ENCODE measurements at places on chromosomes 2 and 18. TPM values are rescaled to one million over a fixed set of nuclear protein-coding genes. Genes with fewer than 3 reads are reported as not detected.

REEP1 gene
- total RNA-seq: 17.7 TPM

CFAP53 gene
- under 0.01 TPM for total RNA-seq

HTR2B gene
- 1.5 TPM for total RNA-seq

RGPD3 gene
- total RNA-seq: 0.17 TPM

INHA gene
- not detected for total RNA-seq

SOWAHC gene
- 9.9 TPM for total RNA-seq

DSC2 gene
- total RNA-seq: 0.09 TPM

All from dermis lymphatic vessel endothelial cell (primary cell).